Activated CD4-positive, CD25-positive, alpha-beta regulatory T cell treated with anti-CD3 and anti-CD28 coated beads, Interleukin-2, amount 50 U/mL, for 16 hours (primary cell): ENCODE measurements at places on chromosomes 3 and 15.

DNA sequence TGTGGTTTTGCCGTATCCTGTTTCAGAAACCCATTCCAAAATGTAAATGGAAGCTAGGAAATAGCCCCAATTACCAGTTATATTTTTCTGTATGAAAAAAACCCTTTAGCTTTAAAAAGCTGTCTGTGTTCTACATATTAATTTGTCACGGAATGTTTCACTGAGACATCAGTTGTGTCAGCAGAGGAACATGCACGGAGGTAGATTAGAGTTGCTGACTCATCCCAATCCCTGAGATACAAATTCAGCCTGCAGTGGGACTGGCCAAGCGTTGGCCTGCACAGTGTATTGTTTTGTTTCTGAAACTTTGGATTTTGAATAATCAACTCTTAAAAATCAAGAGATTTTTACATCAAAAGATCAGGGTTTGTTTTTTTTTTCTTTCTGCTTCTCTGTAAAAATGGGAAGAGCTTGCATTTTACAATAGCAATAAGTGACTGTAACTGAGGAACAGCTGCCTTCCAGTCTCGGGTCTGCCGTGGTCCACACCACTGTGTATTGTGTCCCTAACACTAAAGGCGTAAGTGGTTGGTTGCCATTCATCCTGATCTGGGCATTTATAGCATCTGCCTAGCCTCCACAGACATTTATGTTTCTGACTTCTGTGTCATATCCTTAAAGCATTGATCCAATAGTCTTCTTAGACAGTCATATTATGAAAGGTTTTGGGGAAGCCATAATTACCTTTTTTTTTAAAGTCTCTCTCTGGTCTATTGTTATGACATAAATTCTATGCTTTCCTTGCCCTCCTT lies 218.1 kb downstream of the ADAMTSL3 start:
- DNase-seq = no peak

GRCh38 chr15:74432968-74433591 lies 678 bp downstream of the SEMA7A start:
- no peak for DNase-seq

- DNase-seq = no peak
Observed at GRCh38 chr3:184968115-184968514, 156.1 kb downstream of the VPS8 start.

DNA sequence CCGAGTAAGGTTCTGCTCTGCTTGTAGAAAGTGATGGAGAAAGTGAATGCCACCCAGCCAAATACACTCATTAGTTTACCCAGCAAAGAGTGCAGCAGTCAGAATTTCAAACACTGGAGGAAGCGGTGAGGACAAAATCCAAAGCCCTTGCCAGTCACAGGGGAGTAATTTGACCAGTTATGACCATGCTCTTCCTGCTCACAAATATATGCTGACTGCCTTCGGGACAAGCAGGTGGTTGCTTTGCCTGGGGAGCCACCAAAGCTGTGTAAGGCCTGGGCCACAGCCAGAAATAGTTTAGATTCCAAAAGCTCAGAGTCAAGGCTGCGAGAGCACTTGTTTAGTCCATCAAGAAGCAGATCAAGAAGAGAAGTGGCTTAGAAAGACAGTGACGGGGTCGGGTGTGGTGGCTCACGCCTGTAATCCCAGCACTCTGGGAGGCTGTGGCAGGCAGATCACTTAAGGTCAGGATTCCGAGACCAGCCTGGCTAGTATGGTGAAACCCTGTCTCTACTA lies 51.0 kb upstream of the ATP13A3 start:
- DNase-seq = no peak

DNA sequence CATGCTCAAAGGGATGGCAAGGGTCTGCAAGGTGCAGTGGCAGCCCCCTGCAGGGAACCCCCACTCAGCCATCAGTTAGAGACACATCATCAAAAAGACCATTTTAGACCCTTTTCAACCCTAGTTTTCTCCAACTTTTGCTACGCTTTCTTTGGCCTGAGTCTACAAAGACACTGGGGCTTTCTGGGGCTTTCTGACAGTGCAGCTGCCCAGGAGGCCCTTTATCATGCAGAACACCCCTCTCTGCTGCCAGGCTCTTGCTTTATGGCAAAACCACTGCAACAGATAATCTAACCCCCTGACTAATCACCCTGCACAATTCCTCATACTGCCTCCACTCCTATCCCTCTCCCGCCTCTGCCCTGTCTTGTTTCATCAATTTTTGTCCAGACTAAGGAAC lies 2.4 kb downstream of the NMNAT3 start:
- no peak for DNase-seq

DNA sequence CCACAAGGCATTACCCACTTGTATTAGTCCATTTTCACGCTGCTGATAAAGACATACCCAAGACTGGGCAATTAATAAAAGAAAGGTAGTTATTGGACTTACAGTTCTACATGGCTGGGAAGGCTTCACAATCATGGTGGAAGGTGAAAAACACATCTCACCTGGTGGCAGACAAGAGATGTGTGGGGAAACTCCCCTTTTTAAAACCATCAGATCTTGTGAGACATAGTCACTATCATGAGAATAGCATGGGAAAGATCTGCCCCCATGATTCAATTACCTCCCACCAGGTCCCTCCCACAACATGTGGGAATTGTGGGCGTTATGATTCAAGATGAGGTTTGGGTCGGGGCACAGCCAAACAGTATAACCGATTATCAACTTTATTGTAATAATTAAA lies 17.0 kb upstream of the CMC1 start:
- no peak for DNase-seq

DNA sequence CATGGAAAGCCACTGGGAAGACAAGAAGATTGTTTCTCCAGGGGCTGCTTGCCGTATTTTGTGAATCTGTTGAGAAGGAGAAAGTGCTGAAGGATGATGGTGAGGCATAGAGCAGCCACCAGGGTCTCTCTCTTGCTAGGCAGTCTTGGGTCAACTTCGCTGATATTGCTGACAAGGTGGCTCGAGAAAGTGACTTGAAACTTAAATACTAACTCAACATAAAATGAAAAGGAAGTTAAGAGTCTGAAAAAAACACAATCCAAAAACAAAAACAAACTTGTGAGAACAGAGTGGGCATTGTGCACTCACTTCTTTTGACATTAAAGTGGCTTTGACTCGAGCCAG lies 90.1 kb downstream of the CHST2 start:
- DNase-seq = no peak

GRCh38 chr15:81038975-81039607 lies 38.4 kb downstream of the TLNRD1 start:
- DNase-seq = no peak

DNA sequence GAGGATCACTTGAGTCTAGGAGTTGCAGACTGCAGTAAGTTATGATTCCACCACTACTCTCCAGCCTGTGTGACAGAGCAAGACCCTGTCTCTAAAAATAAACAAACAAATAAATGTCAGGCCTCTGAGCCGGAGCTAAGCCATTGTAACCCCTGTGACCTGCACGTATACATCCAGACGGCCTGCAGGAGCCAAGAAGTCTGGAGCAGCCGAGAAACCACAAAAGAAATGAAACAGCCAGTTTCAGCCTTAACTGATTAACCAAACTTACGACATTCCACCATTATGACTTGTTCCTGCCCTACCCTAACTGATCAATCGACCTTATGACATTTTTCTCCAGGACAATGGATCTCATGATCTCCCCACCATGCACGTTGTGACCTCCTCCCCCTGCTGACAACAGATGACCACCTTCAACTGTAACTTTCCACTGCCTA lies 32.5 kb upstream of the ZKSCAN7 start:
- DNase-seq = no peak

- no peak for DNase-seq
Observed at GRCh38 chr3:15892311-15893227, 94.8 kb upstream of the ANKRD28 start.

DNA sequence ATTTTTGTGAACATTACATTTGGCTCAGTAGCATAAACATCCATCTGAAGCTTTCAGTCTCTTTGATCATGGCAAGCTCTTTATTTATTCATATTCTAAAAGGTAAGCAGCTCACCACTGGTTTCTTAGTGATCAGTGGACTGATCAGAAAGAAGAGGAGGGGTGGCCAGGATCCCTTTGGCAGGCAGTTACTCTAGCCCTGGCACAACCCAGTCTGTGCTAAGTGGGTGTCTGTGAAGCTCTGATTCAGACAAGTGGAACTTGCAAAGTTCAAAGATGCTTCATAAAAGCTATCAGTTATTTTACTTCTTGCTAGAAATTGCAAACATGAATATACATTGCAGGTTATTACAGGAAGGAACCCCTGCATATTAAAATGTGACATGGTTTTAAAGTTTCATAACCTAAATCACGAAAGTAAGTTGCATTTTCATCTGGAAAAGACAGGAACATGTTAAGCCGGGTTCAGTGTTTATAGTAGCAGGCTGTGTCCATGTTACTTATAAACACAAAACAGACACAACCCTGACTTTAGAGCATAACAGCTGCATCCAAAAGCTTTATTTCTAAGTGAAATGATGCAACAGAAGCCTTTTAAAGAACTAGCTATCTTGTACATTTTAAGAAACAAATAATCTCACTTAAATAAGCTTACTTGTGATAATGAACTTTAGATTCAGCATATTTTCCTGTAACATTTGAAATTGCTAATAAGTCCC lies 785.3 kb downstream of the MCTP2 start:
- no peak for DNase-seq

DNA sequence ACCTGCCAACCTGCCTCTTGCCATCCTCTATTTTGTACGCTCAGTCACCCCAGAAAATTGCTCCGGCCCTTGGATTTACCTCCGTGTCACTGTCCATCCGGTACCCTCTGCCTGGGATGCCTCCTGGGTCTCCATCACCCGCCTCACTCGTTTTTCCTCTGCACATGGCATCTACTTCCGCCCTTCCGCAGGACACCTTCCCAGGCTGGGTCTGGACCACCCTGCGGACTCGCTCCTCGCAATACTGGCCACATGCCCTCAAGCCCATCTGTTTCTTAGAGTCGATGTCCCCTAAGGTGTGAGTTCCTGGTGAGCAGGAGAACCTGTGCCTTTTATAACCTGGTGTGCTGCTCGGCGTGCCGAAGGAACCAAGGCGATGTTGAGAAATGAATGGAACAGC lies 58.5 kb downstream of the APBA2 start:
- no peak for DNase-seq

DNA sequence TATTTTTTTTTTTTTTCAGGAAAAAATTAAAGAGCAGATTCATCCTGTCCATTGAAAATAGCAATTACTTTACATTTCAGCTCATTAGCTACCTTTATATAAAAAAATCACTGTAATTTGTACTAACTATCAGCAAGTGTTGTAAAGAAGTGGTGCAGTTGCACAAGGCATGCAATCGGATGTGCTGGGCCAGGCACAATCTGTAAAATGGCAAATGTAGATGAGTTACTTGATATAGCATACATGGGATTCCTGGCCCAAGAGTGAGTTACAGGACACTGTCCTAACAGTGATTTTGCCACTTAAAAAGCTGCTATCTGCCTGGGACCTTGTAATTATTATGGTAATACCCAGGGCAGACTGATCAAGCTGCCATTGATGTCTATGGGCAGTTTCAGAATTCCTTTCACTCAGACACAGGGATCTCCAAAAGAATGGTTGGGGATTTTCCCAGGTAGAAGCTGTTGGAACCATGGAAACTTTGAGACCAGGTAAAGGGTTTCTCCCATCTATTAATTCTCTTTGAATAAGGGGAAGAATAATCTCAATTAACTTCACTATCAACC lies 182.2 kb upstream of the ICE2 start:
- DNase-seq = no peak

DNA sequence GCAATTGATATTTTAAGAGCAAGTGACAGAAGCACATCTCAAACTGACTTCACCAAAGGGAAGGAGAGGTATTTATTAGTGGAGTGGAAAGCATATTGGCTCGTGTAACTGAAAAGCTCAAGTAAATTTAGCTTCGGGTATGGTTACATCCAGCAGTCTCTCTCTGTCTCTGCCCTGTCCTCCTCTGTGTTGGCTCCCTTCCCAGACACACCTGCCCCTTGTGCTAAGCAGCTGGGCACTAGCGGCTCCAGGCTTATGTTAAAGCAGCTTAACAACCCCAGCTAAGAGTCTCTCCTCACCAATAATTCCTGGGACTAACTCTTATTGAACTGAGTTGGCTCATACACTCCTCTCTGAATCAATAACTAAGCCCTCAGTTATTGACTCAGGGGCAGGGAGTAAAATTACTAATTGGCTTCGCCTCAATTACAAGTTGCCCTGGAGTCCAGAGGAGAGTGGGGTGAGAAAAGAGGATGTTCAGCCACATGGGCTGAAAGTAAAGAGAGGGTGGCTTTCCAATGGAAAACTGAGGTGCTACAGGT lies 12.8 kb upstream of the SH3BP5 start:
- no peak for DNase-seq

- DNase-seq = no peak
Observed at GRCh38 chr3:16821053-16821452, 63.7 kb upstream of the PLCL2 start.

GRCh38 chr3:8629151-8630021 lies 15.2 kb downstream of the SSUH2 start:
- DNase-seq = peak; percentile 14

DNA sequence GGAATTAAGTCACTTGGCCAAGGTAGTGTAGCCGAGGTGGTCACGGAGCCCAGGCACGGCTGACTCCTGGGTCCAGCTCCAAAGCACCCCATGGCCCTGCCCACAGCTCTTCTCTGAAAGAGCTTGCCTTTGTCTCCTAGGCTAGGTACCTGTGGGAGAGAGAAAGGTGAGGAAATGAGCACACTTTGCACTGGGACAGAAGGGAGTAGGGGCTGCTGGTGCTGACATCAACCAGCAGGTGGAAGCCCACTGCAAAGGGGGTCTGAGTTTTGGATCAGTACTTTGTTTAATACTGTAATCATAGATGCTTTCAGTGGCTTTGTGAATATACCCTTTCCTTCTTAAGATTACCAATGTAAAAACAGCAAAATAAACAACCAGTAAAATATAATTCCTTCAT lies 128.3 kb upstream of the EIF1B start:
- DNase-seq = no peak

- no peak for DNase-seq
Observed at GRCh38 chr3:12454076-12454815, 30.0 kb upstream of the TSEN2 start.

DNA sequence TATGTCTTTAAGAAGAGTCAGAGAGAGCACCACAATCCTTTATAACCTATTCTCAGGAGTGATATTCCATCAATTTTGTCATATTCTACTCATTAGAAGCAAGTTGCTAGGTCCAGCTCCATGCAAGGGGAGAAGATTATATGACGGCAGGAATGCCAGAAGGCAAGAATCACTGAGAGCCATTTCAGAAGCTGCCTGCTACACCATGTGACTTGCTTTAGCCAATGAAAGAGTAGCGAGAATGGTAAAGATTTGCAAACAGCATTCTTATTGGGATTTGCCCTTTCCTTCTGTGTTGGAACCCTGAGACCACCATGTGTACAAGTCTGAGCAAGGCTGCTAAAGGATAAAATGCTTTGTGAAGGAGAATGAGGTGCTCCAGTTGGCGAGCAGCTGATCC lies 4.5 kb upstream of the C3orf70 start:
- DNase-seq = no peak

DNA sequence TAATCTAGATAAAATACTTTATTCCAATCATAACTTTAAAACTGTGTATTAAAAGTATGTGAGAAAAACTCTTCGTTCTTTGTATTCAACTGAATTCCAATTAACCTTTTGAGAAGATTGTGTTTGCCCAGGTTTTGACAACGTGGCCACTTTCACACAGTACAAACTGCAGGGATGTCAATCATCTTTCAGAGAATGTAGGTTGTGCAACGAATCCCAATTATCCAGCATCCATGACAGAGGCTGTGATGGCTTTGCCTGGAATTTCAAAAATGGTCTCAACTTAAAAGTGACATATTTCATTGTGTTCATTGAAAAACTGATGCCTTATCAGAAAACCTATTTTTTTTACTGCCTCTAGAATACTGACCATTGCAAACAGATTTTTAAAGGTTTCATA lies 615.1 kb upstream of the KCNMB2 start:
- no peak for DNase-seq

- DNase-seq = no peak
Observed at GRCh38 chr3:42507761-42508335, 5.4 kb downstream of the VIPR1 start.
